ENCODE measurements at places on chromosomes 13 and 19.

GRCh38 chr19:33248104-33248503 is 22.5 kb upstream of the SLC7A10 start:
- no peak for DNase-seq

DNA sequence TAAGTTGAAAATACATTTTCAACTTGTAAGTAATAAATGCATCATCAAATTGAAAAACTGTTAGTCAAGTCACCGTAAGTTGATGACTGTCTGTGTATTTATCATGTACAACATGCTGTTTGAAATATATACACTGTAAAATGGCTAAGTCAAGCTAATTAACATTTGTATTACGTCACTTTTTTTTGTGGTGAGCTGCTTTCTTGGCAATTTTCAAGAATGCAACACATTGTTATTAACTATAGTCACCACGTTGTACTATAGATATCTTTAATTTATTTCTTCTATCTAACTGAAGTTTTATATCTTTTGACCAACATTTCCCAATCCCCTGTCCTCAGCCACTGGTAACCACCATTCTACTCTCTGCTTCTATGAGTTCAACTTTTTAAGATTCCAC is 57.0 kb downstream of the RBM26 start:
- no peak for DNase-seq

GRCh38 chr13:77911751-77912150 is 6.9 kb downstream of the EDNRB start:
- DNase-seq, result no peak

DNA sequence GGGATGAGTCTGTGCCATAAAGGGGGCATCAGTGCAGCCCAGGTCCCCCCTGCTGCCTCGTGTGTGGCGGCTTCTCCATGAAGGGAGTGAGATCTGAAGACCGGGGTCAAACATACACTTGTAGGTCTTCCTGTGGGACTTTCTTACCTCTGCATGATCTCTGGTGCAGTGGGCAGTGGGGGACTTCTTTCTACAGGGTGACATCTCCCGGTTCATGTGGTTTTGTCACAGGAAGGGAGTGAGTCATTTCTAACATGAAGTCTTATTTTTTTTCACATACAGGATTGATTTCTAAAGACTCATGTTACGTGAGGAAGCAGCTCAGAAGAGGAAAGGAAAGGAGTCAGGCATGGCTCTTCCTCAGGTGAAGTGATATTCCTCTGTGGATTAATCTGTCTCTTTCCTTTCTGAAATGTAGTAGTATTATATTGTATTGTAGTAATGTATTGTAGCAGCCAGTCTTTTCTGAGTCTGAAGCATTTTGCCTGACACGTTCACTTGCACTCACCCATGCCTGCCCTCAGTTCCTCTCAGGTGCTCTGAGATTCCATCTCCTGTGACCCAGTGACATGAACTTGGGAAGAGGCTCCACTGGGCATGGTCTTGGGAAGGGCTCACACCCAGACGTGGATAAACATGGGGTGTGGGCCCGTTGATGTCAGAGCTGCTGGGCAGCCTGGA is 15.7 kb downstream of the ZNF808 start:
- no peak for DNase-seq
